Hematopoietic multipotent progenitor cell treated with erythropoietin and hydrocortisone succinate and interleukin-3 and kit ligand, for 6 days (in vitro differentiated cells): ENCODE measurements at places on chromosomes 5 and 9.

- no peak for DNase-seq
Measured at GRCh38 chr9:135086597-135087488, 625 bp upstream of the OLFM1 start.

GRCh38 chr9:15843931-15844330 is 291.1 kb downstream of the CCDC171 start:
- peak; percentile 61 for DNase-seq

DNA sequence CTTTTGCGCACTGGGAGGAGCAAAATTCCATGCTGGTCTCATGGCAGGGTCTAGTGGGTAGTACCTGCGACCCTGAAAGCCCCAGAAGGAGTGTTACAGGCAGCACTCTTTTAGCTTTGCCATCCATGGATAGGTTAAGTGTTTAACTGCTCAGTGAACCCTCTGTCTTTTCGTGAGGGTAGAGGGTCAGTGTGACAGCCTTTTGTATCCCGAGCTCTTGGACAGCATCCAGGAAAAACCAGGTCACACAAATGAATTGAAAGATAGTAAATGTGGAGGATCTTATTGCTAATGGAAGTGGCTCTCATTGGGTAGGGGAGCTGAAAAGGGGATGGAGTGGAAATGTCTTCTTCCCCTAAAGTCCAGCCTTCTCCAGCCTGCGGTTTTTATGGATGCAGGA is 57.8 kb upstream of the CCDC112 start:
- DNase-seq, result no peak

DNA sequence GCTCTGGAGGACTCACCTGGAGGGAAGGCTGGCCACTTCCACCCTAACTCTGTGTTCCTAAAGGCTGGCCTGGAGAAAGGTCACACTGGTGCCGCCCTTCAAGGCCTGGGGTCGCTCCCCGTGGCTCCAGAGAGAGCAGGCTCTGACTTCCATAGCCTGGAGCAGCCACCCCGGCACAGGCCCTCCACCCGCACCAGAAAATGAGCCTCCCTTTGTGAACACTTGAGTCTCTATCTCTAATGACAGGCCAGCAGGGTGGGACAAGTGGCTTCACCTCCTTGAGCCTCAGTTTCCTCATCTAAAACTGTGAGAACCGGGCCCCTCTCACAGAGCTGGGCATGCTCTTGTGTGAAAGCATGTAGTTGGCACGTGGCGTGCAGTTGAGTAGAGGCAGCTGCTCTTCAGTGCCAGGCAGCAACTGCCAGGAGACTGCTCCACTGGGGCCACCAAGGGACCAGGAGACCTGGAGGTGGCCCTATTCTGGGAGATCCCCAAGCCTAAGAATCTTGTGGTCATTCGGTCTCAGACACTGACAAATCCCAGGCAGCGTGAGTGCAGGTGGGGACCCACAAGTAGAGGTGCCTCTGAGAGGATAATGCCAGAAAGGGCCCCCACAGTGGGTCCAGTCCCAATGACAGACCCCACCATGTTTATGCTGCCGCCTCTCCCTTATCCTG is 56.7 kb upstream of the GARNL3 start:
- DNase-seq, result no peak

GRCh38 chr9:127520941-127521918 is 69.9 kb downstream of the LRSAM1 start:
- DNase-seq, result no peak

DNA sequence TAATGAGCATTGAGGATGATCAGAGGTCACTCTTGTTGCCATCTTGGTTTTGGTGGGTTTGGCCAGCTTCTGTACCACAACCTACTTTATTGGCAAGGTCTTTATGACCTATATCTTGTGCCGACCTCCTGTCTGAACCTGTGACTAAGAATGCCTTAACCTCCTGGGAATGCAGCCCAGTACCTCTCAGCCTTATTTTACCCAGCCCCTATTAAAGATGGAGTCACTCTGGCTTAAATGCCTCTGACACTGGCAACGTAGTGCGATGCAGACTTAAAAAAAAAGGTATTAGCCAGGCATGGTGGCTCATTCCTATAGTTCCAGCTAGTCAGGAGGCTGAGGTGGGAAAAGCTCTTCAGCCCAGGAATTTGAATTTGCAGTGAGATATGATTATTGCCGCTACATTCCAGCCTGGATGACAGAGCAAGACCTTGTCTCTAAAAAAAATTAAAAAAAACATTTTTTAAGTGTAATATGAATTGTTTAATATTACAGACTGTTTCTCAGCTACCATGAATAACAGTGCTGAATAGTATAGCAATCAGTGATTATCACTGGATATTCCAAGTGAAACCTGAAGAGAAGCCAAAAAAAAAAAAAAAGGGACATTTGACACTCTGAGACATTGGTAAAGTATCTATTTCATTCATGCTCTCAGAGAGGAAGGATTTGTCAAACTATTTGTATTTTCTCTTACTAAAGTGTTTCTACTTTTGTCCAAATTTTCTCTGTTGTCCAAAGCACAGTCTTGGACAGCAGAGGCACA is 18.3 kb upstream of the STOM start:
- DNase-seq, result no peak

DNA sequence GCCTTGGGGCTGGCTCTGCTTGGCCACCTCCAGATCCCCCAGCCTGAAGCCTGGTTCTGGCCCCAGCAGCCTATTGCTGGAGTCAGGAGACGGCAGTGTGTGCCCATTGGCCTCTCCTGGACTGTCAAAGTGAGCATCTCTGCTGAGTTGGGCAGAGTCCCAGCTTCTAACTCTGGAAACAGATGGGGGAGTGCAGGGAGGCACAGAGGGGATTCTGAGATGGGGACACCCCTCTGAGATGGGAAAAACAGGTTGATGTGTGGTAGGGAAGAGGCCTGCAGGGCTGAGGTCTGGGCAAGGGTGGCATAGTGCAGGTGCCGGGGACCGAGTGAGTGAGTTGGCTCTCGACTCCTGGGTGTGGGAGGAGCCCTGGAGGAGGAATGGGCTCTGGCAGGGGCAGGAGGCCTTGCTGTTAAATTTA is 27.5 kb downstream of the PHF2 start:
- no peak for DNase-seq

DNA sequence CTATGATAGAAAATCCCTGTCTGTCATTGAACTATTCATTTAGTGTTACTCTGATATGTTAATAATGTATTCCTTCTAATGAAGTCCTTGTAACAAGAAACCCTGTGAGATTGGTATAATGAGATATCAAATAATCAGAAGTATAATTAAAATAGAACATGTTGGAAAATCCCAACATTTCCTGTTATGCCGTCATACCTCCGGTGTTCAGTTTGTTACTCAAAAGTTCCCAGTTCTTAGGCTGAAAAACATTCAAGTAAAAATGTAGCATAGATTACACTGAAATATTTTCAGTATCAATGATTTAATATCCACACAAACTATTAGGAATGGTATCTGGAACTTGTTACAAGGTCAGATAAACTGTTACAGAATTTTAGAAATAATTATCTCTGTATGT is 227.5 kb downstream of the GNA14 start:
- DNase-seq, result no peak

GRCh38 chr5:124021776-124022175 is 509.8 kb downstream of the CSNK1G3 start:
- no peak for DNase-seq

GRCh38 chr9:89319015-89319905 is 960 bp downstream of the SECISBP2 start:
- DNase-seq, result peak; percentile 56

- no peak for DNase-seq
Measured at GRCh38 chr9:36946653-36947052, 87.4 kb downstream of the PAX5 start.

- DNase-seq, result no peak
Measured at GRCh38 chr9:114745108-114745848, 60.6 kb downstream of the TNFSF15 start.

DNA sequence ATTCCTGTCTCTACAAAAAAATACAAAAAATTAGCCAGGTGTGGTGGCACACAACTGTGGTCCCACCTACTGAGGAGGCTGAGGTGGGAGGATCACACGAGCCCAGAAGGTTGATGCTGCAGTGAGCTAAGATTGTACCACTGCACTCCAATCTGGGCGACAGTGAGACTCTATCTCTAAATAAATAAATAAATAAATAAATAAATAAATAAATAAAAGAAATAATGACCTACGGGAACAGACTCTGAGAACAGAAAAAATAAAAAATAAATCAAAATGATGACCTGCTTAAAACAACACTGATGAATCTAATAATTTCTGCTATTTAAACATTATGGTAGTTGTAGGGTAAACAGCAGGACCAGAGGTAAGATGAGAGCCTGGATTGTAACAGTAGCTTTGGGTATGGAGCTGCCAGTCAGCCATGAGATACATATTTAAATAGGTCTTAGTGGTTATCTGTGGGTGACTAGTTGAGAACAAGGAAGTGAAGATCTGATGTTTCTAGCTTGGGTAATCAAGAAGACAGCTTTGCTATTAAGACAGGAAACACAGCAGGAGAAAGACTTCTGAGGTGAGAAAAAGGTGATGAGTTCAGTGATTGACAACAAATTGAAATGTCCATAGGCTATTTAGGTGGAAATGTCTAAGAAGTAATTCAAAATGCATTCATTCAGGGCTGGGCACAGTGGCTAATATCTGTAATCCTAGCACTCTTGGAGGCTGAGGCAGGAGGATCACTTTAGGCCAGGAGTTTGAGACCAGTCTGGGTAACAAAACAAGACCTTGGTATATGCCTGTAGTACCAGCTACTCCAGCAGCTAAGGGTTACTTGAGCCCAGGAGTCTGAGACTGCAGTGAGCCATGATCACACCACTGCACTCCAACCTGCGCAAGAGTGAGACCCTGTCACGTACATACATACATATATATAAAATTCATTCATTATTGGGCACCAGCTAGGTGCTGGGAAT is 11.0 kb downstream of the RNF145 start:
- DNase-seq, result peak; percentile 51

DNA sequence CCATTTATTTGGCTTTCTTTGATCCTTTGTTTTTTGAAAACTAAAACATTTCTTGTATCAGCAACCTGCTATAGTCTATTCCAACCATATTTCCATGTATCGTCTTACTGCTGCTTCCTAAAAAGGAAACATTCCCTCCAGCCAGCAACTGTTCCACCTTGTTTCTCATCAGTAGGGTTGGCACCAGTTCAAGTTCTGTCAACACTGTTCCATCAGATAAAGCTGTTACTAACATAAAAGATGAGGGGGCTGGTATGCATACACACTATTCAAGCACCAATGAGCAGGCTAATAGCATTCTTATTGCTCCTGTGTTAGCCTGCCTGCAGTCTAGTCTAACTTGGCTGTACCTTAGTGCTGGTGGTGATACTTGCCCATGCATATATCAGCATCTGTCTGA is 178.3 kb downstream of the CWC27 start:
- DNase-seq, result peak; percentile 59

- DNase-seq, result no peak
Measured at GRCh38 chr5:158998793-158999325, 100.9 kb downstream of the EBF1 start.

DNA sequence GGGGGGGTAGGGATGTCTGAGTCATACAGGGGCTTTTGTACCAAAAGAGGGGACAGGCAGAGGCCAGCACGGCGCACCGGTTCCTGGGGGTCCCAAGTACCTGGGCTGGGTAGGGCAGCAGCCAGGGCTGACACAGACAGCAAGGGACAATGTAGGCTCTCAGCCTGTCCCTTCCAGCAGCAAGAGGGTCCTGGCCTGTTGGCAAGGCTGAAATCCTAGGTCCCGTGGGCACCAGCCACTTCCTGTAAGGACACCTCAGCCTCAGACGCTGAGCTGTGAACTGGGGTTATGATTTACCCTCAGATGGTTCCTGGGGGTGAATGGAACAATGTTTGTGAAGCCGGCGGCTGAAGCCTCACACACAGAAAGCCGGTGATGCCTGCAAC is 41.3 kb downstream of the NACC2 start:
- no peak for DNase-seq

GRCh38 chr9:114176624-114177291 is 21.4 kb downstream of the COL27A1 start:
- DNase-seq, result no peak

- no peak for DNase-seq
Measured at GRCh38 chr5:63911871-63912270, 50.4 kb downstream of the HTR1A start.

- DNase-seq, result peak; percentile 34
Measured at GRCh38 chr5:132591145-132591544, 34.4 kb downstream of the RAD50 start.

GRCh38 chr9:14270358-14271092 is 43.4 kb downstream of the NFIB start:
- no peak for DNase-seq

DNA sequence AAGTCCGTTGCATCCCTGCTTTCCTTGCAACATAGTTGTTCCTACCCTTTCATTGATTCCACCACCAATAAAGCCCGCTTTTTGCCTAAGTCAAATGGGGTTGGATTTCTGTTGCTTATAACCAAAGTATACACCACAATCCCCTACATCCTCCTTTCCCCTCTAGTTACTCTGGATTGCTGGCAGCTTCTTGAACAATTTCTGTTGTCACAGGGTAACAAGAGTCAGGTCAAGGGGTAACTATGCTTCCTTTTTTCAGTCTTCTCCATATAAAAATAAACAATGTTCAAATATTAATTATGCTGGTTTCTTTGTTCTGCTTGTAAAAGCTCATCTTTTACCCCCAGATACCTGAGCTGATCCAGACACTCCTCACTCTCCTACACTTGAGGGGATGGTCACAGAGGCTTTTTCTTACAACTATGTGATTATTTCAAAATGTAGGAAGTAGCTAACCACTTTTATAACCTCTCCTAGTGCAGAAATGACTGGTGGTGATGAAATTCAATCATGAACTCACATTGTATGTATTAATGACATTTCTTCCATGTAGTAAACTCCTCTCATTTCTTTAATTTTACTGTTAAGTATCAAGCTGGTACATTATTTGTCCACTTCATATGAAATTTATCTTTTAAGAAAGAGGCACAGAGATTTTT is 136.5 kb downstream of the SNX18 start:
- DNase-seq, result peak; percentile 25

- DNase-seq, result no peak
Measured at GRCh38 chr5:42306287-42306686, 117.0 kb upstream of the GHR start.

DNA sequence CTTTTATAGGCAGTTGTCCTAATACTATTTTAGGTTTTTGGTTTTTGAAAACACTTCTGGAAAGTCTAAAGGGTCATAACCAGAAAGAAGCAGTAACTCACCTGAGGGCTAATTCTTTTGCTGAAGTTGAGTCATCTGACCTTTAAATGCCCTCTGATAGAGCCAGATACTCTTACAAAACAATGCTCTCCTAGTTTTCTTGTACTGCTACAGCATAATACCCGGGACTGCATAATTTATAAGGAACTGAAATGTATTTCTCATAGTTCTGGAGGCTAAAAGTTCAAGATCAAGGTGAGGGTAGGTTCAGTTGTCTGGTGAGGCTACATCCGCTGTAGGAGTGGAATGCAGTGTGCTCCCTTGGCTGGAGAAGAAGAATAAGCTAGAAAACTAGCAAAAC is 670.3 kb downstream of the TLE4 start:
- no peak for DNase-seq

- DNase-seq, result no peak
Measured at GRCh38 chr9:68585034-68585761, 44.5 kb upstream of the TMEM252 start.

GRCh38 chr5:133403741-133404364 is 208.5 kb downstream of the FSTL4 start:
- no peak for DNase-seq

- DNase-seq, result no peak
Measured at GRCh38 chr5:113031104-113031503, 54.5 kb downstream of the DCP2 start.
